ENCODE measurements at places on chromosomes 3 and 15.

GRCh38 chr3:8840556-8840955 lies 71.1 kb upstream of the OXTR start:
- no peak for DNase-seq

- no peak for DNase-seq
Measured at GRCh38 chr3:123376451-123377242, 72.2 kb downstream of the ADCY5 start.

DNA sequence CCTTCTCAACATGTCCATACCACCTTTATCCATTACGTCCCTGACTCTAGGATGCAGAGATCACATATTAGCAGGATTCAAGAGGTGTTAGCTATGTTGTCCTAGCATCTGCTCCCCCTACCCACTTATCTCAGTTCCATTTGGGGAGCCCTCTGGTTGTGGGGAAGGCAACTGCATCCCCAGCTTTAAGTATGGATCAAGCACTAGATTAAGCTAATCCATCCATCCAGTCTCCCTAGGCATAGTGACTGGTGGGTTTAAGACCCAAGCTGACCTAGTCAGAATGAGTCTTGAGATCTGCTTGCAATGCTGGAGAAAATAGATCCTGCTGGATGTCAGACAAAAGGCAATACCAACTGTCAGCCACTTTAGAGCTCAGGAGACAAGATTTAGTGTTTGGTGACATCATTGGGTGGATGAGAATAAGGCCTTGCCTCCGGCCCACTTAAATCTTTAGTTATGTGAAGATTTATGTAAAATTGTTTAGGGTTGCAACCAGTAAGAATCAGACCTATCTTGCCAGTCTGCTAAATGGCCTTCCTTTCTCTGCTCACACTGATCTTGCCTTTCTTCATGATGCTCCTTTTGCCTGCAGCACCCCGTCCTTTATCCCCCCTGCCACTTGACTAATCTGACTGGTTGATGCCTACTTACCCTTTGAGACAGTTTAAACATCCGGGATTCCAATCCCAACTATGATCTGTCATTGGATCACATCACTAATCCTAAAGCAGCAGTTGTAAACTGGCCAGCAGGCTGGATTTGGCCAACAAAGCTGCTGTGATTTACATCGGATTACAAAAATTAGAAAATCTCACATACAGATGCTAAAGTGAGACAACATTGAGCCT lies 2.1 kb upstream of the ISY1 start:
- no peak for DNase-seq

DNA sequence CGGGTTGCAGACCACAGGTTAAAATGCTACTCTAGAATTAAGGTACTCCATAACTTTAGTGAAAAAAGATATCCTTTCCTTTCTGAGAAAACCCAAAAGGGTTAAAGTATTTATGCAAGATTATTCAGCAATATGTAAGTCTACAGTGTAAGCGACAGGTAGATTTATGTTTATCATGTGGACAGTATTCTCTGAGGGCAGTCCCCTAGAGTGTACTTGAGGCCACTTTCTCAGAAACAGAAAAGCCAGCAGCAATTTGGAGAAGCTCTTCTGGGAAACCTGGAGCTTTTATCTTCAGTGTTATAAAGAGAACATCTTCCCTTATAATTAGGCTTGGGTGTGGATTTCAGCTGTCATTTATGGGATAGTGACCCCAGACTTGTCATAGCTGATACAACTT lies 8.9 kb downstream of the ST3GAL6 start:
- no peak for DNase-seq

- no peak for DNase-seq
Measured at GRCh38 chr3:3353153-3353552, 173.7 kb upstream of the CRBN start.

- no peak for DNase-seq
Measured at GRCh38 chr3:23835802-23836201, 30.0 kb downstream of the UBE2E1 start.

GRCh38 chr15:56059716-56060115 lies 66.3 kb upstream of the NEDD4 start:
- no peak for DNase-seq

GRCh38 chr3:154981201-154981600 lies 98.9 kb upstream of the MME start:
- DNase-seq = no peak

DNA sequence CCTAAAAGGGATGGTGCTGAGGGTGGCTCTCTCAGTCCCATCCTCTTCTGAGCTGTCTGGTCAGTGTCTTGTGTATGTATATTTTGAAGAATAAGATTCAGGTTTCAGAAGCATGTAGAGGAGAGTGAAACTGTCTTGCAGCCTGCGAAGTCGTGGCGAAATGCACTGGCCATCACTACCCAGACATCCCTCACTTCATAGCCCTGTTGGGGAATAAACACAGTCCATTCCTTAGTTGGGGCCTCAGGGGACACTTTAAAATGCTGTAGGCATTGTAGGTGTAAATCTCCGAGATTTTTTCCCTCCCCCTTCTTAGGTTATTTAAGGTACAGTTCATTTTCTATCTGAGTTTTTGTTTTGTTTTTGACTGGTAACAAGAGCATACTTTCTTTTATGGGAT lies 93.8 kb downstream of the DNASE1L3 start:
- DNase-seq = no peak

DNA sequence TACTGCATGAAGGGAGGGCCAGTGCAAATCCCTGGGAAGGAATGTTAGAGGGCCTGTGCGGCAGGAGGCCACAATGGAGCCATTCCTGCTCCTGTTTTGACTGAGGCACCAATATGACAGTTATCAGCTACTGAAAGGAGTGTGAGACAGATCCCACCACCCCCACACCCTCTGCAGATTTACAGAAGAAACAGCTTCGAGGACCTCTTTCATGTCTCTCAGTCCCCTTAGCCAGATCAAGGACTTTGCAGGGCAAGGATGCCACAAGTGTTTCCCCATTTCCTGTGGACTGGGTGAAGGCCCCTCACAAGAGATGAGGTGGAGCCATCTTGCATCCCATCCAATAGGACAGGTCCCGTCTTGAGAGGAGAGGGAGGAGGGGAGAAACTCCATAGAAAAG lies 48.5 kb upstream of the RASGRP1 start:
- no peak for DNase-seq

- no peak for DNase-seq
Measured at GRCh38 chr15:59251001-59251845, 44.6 kb downstream of the LDHAL6B start.

GRCh38 chr15:80750575-80750974 lies 28.6 kb upstream of the CEMIP start:
- no peak for DNase-seq

DNA sequence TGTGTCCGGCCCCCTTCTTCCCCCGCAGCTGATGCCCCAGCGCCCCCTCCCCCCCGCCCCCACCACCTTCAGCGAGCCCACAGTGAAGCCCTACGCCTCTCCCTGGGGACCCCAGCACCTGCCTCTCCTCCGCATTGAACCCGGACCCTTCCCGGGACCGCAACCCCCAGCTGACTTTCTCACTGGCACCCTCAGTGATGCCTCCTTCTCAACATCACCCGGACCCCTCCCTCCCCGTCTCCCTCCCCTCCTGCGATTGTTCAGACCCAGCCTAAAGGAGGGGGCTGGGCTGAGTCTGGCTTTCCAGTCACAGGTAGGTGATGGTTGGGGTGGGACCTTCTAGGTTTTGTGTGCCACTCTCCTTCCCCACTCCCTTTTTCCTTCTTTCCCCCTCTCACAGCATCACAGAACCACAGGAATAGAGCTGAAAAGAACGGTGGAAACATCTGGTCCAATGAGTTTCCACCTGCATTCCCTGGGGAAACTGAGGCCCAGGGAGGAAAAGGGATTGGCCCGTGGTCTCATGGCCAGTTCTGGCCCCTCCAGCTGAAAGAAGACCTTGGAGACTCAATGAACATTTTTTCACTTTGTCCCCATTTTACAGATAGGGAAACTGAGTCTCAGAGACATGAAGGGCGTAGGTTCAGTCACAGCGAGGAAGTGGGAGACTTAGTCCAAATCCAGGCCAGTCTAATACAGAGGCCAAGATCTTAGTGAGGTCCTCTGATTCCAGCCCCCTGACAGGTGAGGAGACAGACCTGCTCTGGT lies 828 bp downstream of the CAND2 start:
- DNase-seq = no peak

DNA sequence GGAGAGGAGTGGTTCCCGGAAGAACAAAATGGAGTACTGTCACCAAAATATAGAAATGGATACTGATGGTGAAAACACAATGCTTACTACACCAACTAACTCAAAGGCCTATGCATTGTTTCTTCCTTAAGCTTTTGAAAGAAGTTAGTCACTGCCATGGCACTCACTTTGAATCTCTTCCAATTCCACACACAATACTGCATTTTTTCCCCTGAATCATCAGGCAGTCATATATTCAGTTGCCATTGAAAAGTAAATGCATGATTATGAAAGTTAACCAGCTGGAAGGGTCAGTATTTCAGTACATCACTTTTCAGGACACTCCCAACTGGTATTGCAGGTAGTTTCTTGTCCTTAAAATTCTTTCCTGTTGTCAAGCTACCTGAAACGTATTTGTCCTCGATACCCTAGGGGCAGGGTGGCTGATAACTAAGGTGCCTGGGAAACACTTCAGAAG lies 9.0 kb upstream of the LRRFIP2 start:
- no peak for DNase-seq

- DNase-seq = no peak
Measured at GRCh38 chr15:68330901-68331300, 53.4 kb downstream of the FEM1B start.
